ENCODE measurements at places on chromosomes 13 and 19.

DNA sequence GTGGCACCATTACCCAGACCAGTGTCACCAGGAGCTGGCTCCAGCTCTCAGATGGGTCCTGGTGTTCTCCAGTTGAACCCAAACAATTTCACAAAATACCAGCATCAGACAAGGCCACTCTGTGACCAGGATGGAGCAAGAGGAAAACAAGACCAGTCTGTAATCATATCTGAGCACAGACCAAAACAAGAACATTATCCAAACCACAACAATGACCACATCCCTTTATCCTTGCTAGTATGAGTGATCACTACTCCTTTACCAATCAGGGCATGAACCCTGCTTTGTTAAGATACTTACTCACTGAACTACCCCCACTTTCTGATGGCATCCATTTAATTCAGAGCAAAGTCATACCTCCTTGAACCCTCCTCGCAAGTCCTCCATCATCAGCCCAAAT lies 145.9 kb downstream of the NUFIP1 start:
- no peak for DNase-seq

GRCh38 chr13:80921541-80921940 lies 580.6 kb upstream of the SPRY2 start:
- DNase-seq: no peak

GRCh38 chr19:32555786-32556185 lies 25.2 kb upstream of the PDCD5 start:
- DNase-seq: no peak

- no peak for DNase-seq
These were observed 125.1 kb downstream of the AKAP11 start for GRCh38 chr13:42396901-42397655.

GRCh38 chr19:50835103-50835784 lies 1.9 kb upstream of the KLK15 start:
- no peak for DNase-seq

- DNase-seq: no peak
These were observed 10.7 kb downstream of the THOP1 start for GRCh38 chr19:2795827-2796658.

DNA sequence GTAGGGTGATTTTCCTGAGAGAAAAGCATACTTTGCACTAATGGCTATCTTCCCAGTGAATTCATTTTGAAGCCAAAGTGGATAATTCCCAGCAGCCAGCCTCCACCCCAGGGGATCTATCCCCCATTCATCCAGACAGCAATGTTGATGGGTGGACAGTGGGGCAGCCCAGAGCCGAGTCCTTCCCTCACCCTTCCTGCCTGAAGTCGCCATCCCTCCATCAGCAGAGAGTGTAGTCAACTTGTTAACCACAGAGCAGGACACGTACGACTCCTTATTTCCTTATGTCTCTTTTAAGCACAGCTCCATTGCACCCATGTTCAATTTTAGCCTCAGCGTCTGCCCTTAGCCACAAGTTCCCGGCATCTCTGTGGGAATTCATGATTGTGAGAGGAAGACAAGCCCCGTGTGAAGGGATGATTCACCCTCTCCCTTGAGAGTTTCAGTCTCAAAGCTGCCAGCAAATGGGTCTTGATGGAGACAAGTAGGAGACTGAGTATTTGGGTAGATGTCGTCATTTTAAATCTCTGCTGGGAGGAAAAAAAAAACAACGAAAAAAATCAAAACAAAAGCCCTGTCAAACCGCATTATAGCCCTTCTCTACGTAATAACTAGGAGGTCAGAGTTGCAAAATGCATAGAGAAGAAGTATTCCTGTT lies 58.3 kb upstream of the MEDAG start:
- DNase-seq: no peak

DNA sequence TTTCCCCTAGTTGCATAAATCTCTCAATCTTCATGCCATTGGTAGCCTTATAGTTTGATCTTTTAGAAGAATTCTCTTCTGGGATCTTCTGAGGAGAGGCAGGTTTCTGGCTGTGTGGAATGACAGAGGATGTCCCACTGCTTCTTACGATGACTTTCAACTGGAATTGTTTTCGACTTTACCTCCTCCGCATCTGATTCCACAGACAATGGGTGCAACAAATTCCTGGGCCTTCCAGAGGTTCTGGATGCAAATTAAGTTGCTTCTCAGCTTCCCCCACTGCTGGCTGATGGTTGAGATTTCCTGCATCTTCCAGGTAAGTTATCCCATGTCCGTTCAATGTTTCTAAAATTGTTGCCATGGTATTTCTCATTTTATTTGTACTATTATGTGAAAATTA lies 142.3 kb upstream of the TSC22D1 start:
- no peak for DNase-seq

GRCh38 chr13:69769608-69770007 lies 338.0 kb upstream of the ATXN8OS start:
- DNase-seq: no peak

DNA sequence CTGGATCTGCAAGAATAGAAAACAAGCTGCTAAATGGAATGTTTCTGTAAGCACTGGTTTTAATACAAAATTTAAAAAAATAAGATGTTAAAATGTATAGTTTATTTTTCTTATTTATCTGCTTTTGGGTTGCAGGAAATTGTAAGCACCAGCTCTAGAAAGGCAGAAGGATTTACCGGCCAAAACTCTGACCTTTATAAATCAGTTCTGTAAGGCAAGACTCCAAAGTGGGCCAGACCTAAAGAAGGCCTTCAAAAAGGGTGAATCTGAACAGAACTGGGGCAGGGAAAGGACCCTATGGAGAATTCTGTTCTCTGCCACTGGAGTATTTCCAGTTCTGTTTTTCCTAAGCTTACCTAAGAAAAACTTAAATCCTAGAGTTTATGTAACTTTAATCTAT lies 19.3 kb downstream of the ZNF100 start:
- no peak for DNase-seq
